ENCODE measurements at places on chromosomes 16 and 17.

GRCh38 chr17:75516619-75517296, 430 bp downstream of the TSEN54 start:
- no peak for DNase-seq

- DNase-seq: no peak
Measured at GRCh38 chr16:84941921-84942320, 69.4 kb downstream of the ZDHHC7 start.

DNA sequence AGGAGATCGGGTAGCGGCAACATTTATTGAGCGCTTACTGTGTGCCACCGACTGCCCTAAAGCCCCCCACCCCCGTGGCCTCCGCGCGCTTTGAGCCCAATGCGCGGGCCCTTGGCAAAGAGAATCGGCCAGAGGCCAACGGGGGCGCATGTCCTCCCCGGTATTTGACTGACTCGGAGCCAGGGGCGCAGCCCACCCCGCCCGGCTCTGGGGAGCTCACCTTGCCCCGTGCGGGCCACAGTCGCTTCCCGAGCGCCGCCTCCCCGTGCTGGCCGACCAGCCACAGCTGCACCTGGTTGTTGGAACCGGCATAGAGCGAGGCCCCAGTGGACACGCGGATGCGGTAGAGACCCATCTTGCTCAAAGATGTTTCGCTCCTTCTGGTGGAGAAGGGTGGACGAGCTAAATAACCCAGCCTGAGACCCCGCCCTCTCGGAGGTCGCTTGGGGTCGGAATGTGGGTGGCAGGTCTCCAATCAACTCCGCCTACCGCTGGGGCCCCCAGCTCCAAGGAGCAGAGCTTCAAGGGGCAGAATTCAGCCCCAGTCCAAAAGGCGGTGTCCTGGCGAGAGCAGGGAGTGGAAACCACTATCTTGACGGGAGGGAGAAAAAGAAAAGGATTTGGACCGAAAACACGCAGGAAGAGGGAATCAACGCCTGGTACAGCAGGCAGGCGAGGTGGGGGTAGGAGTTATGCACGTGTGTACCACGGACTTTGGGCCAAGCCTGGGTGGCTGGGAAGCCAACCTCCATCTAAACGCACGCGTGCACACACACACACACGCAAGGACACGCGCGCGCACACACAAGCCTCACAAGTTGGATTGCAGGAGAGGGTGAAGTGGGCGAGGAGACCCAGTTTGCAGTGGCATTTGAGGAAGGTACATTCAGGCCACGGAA, at the start of gene ALOX15:
TSS of gene ALOX15 (minus strand) at position 382 of the 899 bp plus-strand sequence. CDS start at position 355, 27 bp downstream.
- no peak for DNase-seq

DNA sequence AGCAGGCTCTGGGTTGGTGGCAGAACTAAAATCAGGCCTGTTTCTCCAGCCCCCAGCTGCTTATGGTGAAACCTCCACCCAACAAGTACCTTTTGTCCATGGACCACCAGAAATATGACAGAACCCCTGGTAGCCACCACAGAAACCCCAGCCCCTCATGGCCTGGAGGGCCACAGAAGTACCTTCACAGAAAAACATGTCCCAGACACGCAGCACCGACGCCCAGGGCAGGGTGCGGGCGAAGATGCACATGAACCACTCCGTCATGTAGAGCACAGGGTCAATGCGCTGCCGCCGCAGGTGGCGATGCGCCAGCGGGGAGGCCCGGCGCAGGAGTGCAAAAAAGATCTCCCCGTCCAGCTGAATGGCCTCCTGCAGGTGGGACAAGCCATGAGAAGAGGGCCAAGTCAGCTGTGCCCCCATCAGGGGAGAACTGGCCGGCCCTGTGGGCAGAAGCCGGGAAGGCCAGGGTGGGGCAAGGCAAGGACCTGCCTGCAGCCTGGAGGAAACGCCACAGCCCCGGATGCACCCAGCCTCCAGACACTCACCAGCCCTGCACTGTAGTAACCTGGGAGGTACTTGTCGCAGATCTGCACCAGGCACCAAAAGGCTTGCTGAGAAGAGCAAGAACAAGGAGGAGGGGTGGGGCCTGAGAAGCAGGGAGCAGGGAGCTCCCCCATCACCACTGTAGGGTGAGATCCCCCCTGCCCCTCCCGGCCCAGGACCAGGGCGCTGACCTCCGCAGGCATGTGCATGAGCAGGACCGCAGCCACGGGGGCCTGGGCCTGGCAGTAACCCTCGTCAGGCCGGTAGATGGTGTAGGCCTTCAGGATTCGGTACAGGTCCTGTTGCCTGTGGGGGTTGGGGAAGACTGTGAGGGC, 4.1 kb upstream of the CD2BP2 start:
- DNase-seq: no peak

DNA sequence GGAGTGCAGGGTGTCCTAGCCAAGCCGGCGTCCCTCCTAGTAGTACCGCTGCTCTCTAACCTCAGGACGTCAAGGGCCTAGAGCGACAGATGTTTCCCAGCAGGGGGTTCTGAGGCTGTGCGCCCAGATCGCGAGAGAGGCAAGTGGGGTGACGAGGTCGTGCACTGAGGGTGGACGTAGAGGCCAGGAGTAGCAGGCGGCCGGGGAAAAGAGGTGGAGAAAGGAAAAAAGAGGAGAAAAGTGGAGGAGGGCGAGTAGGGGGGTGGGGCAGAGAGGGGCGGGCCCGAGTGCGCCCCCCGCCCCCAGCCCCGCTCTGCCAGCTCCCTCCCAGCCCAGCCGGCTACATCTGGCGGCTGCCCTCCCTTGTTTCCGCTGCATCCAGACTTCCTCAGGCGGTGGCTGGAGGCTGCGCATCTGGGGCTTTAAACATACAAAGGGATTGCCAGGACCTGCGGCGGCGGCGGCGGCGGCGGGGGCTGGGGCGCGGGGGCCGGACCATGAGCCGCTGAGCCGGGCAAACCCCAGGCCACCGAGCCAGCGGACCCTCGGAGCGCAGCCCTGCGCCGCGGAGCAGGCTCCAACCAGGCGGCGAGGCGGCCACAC, at the start of gene MMP2:
TSS of gene MMP2 (plus strand) at position 372 of the 603 bp plus-strand sequence. CDS start 282 bp downstream, outside the sequence.
- no peak for DNase-seq

DNA sequence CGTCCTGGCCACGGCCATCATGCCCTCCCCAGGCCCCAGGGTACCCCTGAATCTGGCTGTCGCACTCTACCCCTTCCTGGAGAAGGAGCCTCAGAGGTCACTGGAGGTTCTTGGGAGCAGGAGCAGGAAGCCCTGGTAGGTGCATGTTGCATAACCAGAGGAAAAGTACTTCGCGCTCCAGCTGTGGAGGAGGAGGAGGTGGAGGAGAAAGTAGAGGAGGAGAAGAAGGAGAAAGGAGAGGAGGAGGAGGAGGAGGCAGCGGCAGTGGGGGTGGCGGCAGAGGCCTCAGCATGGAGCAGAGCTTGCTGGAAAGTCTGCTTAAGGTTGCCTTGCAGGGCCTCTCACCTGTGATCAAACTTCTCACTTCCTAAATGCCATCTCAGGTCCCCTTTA, 61.8 kb downstream of the BAIAP2 start:
- no peak for DNase-seq

DNA sequence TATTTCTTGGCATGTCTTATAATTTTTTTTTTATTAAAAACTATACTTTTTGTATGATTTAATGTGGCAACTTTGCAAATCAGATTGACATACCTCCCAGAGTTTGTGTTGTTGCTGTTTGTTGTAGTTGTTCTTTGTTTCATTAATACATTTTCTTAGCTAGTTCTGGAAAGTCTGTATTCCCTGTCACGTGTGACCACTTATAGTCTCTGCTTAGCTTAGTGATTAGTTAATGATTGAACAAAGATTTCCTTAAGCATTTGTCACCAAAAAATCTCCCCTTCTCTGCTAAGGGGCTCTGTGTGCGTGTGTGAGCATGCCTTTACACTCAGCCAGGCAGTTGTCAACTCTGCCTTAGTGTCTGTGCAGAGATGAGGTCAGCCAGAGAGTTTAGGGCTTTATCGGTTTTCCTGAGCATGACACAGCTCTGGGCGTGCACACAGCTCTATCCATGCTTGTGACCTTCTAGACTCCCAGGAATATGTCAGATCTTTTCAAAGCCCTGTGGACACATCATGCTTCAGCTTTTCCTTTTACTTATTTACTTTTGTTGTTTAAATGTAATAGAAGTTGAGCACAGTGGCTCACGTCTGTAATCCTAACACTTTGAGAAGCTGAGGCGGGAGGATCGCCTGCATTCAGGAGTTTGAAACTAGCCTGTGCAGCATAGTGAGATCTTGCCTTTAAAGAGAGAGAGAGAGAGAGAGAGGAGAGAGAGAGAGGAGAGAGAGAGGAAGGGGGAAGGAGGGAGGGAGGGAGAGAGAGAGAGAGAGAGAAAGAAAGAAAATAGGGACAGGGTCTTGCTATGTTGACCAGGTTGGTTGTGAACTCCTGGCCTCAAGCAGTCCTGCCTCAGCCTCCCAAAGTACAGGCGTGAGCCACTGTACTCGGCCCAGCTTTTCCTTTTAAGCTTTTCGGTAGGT, 21.9 kb downstream of the DNAI2 start:
- no peak for DNase-seq

DNA sequence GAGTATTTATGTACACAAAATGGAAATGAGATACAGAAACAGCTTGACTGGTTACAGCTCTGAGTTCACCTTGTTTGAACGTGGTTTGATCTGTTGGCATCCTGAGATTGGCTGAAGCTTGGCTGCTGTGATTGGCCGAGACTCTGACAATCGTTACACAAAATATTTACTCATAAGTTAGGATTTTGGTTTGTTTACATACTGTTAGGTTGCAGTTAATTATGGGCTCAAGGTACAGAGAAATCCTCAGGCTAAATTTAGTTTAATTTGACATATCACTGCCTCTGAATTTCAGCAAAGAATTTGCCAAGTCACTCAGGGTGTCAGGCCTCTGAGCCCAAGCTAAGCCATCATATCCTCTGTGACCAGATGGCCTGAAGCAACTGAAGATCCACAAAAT, 227.3 kb downstream of the COPRS start:
- DNase-seq: no peak

DNA sequence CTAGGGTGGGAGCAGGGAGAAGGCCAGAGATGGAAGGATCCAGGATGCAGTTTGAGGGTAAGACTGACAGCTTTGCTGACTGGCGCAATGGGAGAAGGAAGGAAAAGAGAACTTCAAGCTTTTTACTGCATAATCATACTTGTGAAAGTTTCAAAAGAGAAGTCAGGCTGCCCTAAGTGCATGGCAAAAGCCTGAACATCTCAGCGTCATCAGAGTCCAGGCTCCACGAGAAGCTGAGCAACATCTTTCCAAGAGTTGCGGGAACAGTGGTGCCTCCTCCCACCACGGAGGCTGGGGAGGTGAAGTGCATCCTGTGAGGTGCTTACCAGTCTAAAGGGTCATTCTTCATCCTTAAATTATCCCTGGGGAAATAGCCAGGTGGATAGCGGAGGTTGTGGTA, 26.9 kb upstream of the SLC38A8 start:
- DNase-seq: no peak

DNA sequence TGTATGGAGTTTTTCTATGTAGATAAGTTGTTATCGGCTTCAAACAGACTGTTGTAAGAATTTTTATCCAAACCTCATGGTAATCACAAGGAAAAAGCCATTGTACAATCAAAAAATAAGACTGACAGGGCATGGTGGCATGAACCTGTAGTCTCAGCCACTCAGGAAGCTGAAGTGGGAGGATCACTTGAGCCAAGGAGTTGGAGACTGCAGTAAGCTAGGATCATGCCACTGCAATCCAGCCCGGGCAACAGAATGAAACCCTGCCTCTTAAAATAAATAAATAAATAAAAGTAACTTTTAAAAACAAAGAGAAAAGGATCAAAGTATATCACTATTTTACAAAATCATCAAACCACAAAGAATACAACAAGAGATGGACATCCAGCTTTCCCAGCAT, 14.4 kb downstream of the OR1A1 start:
- no peak for DNase-seq

DNA sequence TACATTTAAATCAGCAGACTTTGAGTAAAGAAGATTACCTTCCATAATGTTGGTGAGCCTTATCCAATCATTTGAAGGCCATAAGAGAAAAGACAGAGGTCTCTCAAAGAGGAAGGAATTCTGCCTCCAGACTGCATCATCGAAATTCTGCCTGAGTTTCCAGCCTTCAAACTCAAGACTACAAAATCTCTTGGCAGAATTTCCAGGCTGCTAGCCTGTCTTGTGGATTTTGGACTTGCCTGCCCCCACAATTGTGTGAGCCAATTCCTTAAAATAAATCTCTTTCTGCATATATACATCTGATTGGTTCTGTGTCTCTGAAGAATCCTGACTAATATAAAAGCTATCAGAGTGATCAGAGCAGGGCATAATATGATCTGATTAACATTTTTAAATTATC, 216.6 kb upstream of the CPHXL start:
- no peak for DNase-seq

DNA sequence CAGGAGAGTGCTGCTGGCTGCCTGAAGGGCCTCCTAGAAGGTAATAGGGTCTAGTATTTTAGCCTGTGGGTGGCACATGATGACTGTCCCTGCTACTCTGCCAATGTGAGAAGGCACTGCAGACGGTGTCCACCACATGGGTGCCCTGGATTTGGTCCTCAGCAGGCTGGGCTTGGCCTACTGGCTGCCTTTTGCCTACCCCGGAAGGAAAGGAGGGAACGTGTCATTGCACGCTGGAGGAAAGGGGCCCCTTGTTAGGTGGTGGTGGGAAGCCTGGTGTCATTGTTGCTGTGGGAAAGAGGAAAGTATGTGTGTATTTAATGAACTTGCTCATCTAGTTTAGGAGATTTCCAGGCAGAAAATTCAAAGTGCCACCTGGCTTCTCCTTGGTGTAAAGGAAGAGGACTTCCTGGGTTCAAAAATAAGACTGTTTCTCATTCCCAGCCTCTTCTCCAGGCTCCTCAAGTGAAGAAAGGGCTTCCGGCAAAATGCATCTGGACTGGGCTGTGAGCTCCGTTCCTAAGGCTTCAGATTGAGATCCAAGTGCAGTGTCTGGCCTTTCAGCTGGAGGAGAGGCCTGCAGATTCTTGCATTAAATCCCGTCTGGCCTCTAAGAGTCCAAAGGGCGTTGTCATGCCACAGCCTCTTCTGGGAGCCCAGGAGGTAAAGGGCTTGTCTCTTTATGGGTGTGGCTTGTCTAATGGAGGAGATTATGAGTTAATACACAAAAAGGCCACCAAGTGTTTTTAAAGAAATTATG, 55.1 kb downstream of the RPTOR start:
- no peak for DNase-seq

GRCh38 chr16:59878479-59878878, 1144.4 kb upstream of the GOT2 start:
- DNase-seq: no peak

- no peak for DNase-seq
Measured at GRCh38 chr16:79638386-79638785, 37.8 kb upstream of the MAF start.

GRCh38 chr16:58449306-58449705, 50.6 kb upstream of the NDRG4 start:
- DNase-seq: no peak

DNA sequence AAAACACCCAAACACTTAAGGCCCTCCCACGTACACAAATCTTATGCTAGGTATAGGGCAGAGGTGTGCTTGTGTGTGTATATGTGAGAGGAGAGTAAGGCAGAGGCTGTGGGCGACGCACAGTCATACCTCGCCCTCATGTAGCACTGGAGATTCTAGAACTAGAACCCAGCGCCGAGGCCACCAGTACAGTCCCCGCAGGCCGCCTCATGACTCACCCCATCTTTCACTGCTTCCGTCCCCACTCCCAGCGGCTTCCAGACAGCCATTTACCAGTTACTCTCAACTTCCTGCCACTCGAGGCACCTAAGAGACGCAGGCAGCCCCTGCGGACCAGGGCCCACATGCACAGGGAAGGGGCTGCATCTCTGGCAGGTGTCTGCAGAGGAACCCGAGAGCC, 23.2 kb upstream of the CYTH1 start:
- DNase-seq: peak; percentile 54

- no peak for DNase-seq
Measured at GRCh38 chr17:44076716-44077594, 6.4 kb downstream of the G6PC3 start.

- no peak for DNase-seq
Measured at GRCh38 chr17:41538565-41538991, 10.5 kb upstream of the KRT19 start.
